ENCODE measurements at places on chromosomes 11 and 22.

- no peak for DNase-seq
These were observed 27.0 kb upstream of the SLC22A8 start for GRCh38 chr11:63042596-63042995.

DNA sequence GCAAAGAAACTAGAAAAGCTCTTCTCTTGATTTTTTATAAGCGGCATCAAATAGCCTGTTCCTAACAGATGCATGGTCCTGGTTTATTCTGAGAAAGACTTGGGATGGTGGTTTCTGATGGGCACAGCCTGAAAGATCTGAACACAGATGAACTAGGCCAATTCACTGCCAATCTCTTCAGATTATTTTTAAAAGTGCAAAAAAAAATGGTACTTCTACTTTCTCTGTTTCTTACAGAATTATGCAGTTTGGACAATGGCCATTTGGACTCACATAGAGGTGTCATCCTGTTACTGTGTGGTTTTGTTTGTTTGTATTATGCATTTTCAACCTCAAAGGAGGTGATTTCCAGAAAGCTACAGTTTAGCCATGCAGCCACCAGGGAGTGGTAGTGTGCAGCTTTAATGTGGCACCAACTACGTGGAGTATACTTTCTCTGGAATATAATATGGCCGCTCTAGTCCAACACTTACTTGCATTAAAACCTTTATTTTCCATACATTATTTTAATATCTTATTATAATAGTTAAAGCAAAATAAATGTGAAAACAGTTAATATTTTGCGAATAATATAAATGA is 469.8 kb upstream of the KIRREL3 start:
- no peak for DNase-seq

DNA sequence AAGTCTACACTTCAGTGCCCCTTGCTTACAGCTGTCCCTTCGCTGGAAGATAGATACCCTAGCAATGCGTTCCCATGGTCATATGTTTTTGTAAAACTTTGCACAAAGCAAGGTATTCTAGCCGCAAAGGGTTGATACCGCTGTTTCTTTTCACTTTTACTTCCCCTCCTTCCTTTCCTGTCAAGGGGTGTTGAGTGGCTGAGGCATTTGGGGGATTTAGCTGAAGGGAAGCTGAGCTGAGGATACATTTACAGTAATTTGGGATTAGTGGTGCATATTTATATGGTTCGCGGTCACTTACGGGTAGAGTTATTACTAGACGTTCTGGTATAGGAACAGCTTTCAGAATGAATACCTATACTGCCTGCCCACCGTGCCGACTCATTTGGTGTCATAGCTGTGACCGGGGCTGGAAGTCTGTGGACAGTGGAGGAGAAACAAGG is 86.9 kb upstream of the WNT11 start:
- no peak for DNase-seq

DNA sequence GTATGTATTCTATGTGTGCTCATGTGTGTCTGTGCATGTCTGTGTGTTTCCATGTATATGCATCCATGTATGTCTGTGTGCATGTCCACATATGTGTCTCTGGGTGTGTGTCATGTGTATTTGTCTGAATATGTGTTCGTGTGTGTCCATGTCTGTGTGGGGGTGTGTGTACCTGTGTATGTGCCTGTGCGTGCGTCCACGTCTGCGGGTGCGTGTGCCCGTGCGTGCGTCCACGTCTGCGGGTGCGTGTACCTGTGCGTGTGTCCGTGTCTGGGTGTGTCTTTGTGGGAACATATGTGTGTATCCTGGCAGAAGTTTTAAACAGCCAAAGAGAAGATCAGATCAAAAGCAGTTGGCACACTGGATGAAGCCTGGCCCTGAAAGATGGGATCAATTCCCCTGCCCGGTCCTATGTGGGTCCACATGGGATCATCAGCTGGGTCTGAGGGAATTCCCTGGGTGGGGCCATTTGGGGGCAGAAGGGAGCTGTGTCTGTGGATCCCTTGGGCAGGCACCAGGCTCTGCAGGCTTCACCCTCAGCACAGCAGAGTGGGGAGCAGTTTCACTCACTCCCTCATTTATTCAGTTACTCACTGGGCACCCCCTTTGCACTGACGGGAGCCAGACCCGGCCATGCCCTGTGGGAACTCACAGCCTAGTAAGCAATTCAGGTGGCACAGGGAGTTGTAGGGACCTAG is 167.4 kb downstream of the MN1 start:
- no peak for DNase-seq

DNA sequence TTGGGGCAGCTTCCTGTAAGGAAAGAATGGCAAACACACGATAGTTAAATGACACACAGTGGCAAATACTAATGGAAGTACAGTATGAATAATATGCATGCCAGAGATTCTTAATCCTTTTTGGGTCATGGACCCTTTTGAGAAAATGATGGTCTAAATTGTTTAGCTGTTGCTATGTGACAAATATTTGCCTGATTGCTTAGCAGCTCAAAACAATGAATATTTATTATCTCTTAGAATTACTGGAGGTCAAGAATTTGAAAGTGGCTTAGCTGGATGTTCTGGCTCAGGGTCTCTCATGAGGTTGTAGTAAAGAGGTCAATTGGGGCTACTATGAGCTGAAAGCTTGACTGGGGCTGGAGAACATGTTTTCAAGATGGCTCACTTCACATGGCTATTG is 69.7 kb downstream of the FANCF start:
- no peak for DNase-seq

DNA sequence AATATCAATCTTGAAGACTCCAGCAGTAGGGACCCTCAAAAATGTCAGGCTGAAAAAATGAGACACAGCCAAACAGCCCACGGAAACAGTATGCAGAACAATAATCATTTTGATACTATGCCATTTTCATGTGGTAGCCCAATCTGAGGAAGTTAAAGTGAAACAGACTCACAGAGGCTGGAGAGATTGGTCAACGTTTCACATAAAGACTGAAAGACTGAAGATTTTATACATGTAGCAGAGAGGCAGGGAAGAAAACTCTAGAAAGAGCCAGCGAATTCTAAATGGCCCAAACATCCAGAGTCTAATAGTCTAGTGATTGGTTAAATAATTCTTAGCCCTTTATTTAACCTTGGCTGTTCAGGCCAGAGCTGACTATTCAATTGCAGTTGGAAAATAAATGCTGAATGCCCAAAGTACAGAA is 49.4 kb downstream of the MAML2 start:
- no peak for DNase-seq

DNA sequence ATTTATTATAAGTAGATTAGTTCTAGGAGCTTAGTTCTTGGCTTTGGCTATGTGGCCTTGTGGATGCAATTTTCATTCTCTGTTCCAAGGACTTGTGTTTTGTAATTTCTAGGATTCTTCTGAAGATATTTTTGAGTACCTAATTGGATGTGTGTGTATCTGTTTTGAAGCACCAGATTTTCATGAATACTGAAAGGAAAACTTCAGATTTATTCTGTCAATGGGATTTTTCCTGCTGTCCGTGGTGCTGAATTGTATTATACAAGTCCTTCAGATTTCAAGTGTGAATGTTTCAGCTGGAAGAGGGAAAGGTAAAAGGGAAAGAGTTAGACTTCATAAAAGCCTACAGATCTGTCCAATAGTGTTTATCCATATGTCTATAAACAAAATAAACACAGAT is 18.2 kb upstream of the SYN3 start:
- DNase-seq: no peak

Measured in iPS DF 6.9 (cell line).